ENCODE measurements at places on chromosomes 2 and 18.

GRCh38 chr2:213317929-213318328, 33.7 kb downstream of the SPAG16 start:
- no peak for DNase-seq

DNA sequence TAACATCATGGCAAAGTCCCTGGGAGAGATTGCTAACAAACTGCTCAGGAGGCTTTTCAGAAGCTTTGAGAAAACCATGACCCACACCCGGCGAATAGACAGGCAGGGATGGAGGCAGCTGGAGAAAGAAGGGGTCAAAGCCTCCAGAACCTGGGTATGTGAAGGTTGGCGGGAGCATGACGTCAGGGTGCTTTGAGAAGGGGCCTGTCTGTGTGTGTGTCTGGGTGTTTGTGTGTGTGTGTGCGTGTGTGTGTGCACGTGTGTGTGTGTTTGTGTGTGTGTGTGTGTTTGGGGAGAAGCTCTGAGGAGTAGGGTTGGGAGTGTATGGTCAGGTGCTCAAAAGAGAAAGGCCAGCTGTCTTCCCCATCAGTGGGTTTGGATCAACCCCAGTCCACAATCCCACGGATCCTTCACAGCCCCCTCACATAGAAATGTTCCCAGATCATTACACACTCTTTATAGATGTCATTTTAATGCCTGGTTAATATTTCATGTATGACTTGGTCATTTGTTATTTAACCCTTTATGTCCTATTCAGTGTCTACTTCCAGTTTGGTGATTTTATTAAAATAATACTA, 254.1 kb upstream of the SMIM21 start:
- DNase-seq, result no peak

DNA sequence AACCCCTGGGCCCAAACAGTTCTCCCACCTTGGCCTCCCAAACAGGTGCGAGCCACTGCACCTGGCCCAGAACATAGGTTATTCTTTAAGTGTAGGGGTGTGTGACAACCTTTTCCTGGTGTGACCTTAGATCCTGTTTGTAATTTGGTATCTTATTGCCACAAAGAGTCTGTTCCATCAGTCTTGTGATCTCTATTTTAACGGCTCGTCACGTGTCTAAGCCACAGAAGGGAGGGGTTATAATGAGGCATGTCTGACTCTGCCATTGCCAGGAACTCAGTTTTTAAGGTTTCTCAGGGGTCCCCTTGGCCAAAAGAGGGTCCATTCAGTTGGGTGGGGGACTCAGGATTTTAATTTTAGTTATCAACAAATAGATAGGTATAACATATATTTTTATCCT, 4.4 kb upstream of the ALS2 start:
- DNase-seq, result no peak

DNA sequence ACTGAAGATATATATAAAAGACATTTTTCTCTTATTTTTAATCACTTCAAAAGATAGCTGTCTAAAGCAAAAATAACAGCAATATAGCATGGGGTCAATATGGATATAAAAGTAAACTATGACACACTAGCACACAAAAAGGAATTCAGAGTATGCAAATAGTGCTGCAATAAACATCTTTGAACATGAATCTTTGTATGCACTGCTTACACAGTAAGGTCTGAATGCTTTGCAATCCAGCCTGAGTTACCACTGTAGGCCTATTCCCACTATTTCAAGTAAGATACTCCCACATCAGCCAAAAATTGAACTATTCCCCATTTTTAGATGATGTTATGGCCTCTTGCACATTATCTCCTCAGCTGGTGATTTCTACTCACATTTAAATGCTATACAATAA, 27.4 kb upstream of the ERCC3 start:
- DNase-seq, result no peak

DNA sequence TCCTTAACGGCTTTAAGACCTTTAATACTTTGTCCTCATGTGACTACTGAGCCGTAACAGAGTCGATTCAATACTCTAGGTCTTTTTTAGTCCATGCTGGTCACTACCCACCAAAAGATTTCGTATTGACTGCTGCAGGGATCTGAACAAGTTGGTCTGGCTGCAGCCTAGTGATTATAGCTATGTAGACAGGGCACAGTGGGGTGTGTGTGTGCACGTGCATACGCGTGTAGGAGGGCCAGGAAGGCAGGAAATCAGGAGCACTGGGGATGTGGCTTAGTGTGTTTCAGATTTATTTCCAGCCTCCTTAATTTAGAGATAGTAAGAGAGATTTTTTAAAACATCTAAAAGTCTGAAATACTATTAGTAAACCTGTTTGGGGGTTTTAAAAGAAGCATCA, 161.4 kb downstream of the MYO3B start:
- DNase-seq, result no peak

- no peak for DNase-seq
Observed at GRCh38 chr18:62617793-62618591, 95.2 kb downstream of the ZCCHC2 start.

DNA sequence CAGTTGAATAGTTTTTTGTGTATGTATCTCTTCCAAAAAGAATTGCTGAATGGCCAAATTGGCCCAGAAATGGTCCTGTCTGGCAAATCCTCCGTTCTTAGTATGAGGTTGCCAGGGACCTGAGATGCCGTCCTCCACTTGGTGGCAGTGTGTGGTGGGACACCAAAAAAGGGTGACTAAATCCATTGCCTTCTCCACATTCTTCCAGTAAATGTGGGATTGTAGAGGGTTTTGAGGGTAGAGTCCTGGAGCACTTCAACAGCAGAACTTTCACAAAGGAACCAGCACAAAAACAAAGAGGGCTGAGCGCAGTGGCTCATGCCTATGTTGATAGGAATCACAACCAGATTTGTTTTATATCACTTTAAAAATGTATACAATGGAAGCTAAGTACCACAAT, 199.9 kb downstream of the BCL2 start:
- no peak for DNase-seq

DNA sequence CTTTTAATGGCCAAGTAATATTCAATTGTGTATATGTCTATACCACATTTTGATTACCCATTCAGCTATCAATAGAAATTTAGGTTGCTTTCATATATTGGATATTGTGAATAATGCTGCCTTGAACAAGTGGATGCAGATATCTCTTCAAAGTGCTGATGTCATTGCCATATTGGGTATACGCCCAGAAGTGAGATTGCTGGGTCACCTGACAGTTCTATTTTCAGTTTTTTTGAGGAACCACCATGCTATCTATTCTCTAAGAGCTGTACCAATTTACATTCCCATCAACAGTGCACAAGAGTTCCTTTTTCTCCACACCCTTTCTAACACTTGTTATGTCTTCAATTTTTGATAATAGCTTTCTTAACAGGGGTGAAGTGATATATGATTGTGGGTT, 306.9 kb downstream of the ZNF516 start:
- DNase-seq, result no peak

- DNase-seq, result no peak
Observed at GRCh38 chr2:127514485-127514884, 11.8 kb downstream of the IWS1 start.

GRCh38 chr2:224040753-224041152, 1.7 kb upstream of the SERPINE2 start:
- DNase-seq, result no peak

- DNase-seq, result no peak
Observed at GRCh38 chr2:235230821-235231601, 262.8 kb upstream of the AGAP1 start.

- DNase-seq, result no peak
Observed at GRCh38 chr2:47636596-47637264, 146.2 kb upstream of the MSH6 start.

DNA sequence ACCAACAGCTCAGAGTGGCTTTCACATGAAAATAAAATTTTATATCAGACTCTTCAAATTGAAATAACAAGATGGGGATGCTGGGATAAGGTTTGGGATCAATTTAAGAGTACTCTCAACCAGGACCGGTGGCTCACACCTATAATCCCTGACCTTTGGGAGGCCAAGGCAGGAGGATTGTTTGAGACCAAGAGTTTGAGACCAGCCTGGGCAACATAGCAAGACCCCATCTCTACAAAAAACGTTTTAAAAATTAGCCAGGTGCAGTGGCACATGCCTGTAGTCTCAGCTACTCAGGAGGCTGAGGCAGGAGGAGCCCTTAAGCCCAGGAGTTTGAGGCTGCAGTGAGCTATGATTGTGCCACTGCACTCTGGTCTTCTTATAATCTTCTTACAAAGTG, 2.6 kb downstream of the LMAN2L start:
- DNase-seq, result no peak

DNA sequence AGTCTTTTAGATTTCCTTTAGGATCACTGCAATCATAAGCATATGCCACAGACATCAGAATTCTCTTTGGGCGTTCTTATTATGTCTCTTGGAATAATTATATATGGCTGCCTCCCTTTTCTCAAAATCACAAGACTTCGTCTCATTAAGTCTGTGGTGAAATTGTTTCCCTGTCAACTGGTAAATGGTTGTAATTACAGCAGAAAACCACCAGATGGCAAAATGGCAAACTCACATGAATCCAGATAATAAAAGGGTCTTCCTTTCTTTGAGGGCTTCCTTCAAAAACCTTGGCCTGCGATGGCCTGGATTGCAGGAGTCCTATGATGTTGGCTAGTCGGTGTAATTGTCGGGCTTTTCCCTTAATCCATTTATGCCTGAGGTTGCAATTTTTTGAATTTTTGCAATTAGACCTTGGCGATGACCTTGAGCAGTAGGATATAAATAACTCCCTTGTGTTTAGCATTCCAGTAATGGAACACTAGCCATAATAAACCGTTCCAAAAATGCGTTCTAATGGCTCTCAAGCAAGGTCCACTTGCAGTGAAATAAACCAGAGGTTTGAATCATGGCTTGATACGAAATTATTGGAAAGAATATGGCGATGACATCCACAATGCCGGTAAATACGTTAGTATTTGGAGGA, 656.4 kb downstream of the MBD2 start:
- DNase-seq, result no peak

- peak; percentile 21 for DNase-seq
Observed at GRCh38 chr2:18178736-18179349, 300.4 kb downstream of the KCNS3 start.

- DNase-seq, result no peak
Observed at GRCh38 chr18:63062246-63062645, 257.3 kb downstream of the BCL2 start.

DNA sequence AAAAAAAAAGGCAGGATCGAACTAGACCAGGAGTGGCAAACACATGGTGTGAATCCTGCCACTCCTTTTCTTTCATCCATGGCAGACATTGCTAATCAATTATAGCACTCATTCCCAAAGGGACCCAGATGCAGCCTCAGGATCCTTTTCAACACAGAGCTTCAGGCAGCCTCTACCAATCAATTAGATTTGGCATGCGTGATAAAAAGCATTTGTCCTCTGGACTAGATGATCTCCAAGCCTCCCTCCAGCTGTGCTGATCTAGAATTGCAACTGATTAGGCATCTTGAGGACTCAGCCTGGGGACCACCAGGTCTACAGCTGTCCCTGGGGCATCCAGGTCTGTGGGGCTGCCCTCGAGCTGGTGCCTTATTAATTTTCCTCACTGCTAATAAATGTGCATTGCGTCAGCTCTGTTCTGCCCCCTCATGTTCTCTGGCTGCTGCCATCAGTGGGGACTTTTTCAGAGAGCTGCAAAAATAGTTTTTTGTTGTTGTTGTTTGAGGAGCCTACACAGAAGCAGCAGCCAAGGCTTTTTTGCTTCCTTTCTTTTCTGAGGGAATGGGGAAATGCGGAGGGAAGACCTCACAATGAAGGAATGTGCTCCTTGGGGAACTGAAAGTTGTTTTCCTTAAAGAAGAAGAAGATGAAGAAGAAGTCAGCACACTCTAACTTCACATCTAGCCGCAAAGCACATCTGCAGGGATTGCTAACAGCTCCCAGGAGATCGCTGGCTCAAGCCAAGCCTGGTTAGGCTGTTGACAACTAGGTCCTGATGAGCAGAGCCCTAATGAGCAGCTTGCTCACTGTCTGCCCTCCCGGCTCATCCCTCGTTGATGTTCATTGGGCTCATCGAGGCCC, 8.8 kb upstream of the ATOH8 start:
- no peak for DNase-seq

DNA sequence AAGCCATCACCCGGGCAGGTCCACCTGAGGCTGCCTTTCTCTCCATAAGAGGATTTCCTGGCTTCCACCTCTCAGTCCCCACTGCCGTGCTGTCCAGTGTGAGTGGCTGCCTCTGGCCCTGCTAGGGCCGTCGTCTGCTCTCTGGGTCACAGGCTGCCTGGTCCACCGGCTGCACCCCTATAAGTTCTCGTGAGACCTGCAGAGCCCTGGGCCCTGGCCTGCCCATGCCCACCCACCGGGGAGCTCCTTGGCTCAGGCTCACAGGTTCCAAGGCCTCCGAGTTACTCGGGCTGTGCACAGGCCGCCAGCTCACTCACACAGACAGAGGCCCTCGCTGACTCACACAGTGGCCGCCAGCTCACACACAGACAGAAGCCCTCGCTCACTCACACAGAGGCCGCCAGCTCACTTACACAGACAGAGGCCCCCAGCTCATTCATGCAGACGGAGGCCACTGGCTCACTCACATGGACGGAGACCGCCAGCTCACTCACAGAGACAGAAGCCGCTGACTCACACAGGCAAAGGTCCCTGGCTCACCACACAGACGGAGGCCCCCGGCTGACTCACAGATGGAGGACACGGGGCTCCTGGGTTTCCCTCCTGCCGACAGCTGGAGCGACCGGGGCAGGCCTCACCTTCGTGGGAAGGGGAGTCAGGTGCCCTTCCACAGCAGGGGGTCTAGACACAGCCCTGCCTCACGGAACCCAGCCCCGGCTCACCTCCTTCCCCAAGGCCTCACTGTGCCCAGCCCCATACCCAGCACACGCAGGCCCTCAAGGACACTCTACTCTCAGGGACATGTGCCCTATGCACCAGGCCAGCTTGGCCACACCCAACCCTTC, 334.1 kb upstream of the MYT1L start:
- no peak for DNase-seq

- DNase-seq, result no peak
Observed at GRCh38 chr2:154640000-154640399, 58.5 kb upstream of the KCNJ3 start.

- no peak for DNase-seq
Observed at GRCh38 chr2:385785-386184, 97.9 kb upstream of the ALKAL2 start.

DNA sequence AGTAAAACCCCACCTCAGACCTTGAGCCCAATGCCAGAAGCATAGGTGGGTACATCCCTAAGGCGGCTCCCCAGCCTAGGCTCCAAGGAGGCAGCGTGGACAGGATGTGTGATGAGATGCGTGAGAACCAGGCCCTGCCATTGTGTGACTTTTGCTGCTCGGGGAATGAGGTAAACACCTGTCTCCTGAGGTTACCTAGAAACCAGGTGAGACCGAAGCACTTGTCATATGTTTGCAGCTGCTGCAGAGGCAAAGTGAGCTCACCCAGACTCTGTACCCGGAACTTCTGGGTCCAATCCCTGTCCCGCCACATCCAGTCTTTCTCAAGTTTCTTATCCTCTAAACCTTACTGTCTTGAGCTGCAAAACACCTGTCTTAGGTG, 3.4 kb downstream of the FBLN7 start:
- no peak for DNase-seq

DNA sequence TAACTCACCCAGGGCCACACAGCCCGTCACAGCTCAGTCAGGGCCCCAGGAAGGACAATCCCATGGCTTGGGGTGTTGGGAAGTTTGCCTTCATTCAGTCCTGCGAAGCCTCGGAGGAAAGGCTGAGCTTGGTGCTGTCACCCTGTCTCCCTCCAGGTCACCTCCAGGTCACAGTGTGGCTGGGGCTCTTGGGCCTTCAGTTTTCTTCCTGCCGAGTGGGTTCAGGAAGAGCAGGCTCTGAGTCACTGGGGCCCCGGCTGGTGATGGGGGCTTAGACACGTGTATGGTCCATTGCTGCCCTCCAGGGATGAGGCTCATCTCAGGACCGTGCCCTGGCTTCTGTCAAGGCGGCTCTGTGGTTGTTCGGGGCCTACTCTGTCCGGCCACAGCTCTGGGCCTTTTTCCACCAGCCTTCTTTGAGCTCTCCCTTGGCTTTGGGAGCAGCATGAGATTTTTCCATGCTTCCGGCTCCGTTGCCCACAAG, 118.6 kb downstream of the INHBB start:
- DNase-seq, result no peak
